ENCODE measurements at places on chromosomes 13 and 19.

DNA sequence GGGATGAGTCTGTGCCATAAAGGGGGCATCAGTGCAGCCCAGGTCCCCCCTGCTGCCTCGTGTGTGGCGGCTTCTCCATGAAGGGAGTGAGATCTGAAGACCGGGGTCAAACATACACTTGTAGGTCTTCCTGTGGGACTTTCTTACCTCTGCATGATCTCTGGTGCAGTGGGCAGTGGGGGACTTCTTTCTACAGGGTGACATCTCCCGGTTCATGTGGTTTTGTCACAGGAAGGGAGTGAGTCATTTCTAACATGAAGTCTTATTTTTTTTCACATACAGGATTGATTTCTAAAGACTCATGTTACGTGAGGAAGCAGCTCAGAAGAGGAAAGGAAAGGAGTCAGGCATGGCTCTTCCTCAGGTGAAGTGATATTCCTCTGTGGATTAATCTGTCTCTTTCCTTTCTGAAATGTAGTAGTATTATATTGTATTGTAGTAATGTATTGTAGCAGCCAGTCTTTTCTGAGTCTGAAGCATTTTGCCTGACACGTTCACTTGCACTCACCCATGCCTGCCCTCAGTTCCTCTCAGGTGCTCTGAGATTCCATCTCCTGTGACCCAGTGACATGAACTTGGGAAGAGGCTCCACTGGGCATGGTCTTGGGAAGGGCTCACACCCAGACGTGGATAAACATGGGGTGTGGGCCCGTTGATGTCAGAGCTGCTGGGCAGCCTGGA lies 15.7 kb downstream of the ZNF808 start:
- no peak for DNase-seq

DNA sequence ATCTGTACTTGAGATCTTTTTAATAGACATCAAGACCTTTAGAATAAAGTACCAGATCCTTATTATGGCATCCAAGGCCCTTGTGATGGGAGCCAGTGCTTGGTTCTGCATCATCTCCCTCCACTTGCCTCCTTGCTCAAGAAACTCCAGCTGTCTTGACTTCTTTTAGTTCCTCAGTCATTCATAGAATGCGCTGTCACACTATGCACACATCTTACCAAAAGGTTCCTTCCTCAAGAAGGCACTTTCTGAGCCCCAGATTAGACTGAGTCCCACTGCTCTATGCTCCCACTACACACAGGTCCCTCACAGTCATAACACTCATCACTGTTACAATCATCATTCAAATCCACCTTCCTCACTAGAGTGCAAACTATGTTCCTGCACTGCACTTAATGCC lies 57.8 kb upstream of the ITM2B start:
- no peak for DNase-seq

- no peak for DNase-seq
These were observed 30.6 kb upstream of the ISYNA1 start for GRCh38 chr19:18468517-18468916.

- DNase-seq, result no peak
These were observed 317.0 kb downstream of the ENOX1 start for GRCh38 chr13:43469791-43470190.

- DNase-seq, result peak; percentile 30
These were observed 534 bp downstream of the CAB39L start for GRCh38 chr13:49443357-49443703.

Data from hippocampal formation (tissue), 2 donors.